Placental epithelial cell (primary cell): ENCODE measurements at places on chromosomes 16 and 17. TPM values are rescaled to one million over a fixed set of nuclear protein-coding genes. Genes with fewer than 3 reads are reported as not detected.

The GNAO1 gene
- 1.6 and 5.4 TPM in 2 replicates for total RNA-seq

The KRTAP4-12 gene
- total RNA-seq = not detected in 2 replicates

The ARHGAP23 gene
- total RNA-seq = 24.3 and 39.5 TPM in 2 replicates

The DOC2B gene
- under 0.01 TPM in 1 of 2 replicates, not detected in the other for total RNA-seq

The KRT39 gene
- total RNA-seq = not detected in 2 replicates

The SOST gene
- total RNA-seq = not detected in 2 replicates

The CX3CL1 gene
- total RNA-seq = under 0.01 TPM in 1 of 2 replicates, not detected in the other

The CRHR1 gene
- not detected in 2 replicates for total RNA-seq

The KRT33B gene
- total RNA-seq = 0.33 TPM in 1 of 2 replicates, not detected in the other

The ZNF174 gene
- total RNA-seq = 7.6 and 7.9 TPM in 2 replicates

The C16orf74 gene
- 11.8 and 29.0 TPM in 2 replicates for total RNA-seq

The CD300H gene
- not detected in 2 replicates for total RNA-seq
